GM19239 (cell line): ENCODE measurements at places on chromosomes 2 and 18.

GRCh38 chr2:44833171-44834069 is 108.1 kb upstream of the SIX3 start:
- no peak for DNase-seq

DNA sequence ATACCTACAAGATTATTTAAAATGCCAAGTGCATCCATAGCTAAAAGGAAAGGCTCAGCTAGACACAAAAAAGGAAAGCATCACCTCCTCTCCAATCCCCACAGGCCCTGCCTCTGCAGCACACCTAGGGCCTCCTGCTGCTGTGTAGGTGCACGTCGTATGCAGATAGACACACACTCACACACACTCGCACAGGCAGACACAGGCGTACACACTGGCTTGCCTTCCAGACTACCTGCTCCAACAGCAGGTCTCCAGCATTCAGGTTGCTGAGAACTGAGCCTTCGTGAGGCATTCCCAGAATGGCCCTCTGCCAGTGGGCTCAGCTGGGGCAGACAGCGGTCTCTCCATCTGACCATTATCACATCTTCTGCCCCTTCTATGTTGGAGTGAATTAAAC is 35.3 kb upstream of the FRZB start:
- no peak for DNase-seq

- no peak for DNase-seq
These were observed 575 bp downstream of the TMEM150A start for GRCh38 chr2:85601771-85602475.

DNA sequence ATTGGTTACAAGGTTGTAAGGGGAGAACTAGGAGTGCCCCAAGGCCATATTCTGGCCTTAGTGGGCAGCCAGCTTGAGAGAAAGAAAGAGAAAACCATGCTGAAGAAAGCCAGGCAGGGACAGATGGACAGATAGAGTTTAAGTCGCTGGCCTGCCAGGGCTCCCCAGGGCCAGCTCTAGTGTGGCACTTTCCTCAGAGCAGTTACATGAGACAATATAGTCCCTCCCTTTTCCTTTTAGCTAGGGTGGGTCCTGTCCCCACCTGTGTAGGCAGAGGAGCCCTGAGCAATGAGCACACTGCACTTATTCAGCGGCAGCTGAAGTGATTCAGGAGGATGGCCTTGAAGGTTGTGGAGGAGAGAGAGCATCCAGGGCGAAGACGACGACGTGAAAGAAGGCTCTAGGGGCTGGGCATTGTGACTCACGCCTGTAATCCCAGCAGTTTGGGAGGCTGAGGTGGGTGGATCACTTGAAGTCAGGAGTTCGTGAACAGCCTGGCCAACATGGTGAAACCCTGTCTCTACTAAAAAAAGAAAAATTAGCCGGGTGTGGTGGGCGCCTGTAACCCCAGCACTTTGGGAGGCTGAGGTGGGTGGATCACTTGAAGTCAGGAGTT is 152.0 kb upstream of the SLC1A4 start:
- no peak for DNase-seq

DNA sequence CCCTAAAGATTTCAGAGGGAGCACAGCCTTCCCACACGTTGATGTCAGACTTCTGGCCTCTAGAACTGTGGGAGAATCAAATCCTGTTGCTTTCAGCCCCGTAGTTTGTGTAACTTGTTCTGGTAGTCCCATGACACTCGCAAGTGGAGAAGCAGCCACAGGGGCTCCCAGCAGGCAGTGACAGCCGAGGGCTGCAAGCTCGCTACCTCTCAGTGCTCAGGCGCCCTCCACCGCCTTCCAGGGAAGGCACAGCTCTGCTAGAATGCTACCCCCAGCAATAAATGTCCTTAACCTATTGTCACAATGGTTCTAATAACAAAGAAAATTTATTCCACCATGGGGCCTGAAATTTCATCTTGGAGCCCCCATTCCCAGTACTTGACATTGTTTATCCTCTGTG is 143.1 kb upstream of the ZNF236 start:
- no peak for DNase-seq

- no peak for DNase-seq
These were observed 49.3 kb downstream of the CD8B2 start for GRCh38 chr2:106536490-106536889.

DNA sequence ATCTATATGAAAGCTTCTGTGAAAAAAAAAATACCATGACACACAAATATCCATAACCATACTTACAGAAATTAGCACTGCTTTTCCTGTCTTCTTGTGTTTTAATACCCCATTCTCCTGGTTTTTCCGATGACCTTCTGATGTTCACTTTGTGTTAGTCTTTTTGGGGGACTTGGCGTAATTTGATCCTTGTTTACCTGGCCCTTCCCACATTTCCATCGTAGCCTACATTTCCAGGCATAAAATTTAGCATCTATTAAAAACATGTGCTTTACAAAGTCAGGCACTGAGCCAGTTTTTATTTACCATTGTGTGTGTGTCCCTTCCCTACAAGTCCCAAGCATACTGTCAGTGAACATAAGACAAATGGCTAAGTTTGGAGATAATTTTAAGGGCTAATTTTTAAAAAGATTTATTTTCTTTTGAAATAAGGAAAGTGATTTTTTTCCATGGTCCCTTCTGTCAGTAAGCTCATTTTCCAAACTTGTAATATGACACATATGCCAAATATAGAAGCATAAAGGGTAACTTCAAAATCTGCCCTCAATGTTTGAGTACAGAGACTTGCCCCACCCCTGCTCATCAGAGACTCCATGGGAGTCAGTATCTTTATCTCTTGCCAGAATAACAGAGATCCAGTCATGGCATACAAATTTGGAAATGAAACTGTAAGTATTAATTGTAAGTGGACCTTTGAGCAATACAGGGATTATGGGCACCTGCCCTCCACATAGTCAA is 27.3 kb downstream of the SESTD1 start:
- DNase-seq = no peak

GRCh38 chr2:104870100-104870975 is 16.4 kb downstream of the POU3F3 start:
- no peak for DNase-seq

DNA sequence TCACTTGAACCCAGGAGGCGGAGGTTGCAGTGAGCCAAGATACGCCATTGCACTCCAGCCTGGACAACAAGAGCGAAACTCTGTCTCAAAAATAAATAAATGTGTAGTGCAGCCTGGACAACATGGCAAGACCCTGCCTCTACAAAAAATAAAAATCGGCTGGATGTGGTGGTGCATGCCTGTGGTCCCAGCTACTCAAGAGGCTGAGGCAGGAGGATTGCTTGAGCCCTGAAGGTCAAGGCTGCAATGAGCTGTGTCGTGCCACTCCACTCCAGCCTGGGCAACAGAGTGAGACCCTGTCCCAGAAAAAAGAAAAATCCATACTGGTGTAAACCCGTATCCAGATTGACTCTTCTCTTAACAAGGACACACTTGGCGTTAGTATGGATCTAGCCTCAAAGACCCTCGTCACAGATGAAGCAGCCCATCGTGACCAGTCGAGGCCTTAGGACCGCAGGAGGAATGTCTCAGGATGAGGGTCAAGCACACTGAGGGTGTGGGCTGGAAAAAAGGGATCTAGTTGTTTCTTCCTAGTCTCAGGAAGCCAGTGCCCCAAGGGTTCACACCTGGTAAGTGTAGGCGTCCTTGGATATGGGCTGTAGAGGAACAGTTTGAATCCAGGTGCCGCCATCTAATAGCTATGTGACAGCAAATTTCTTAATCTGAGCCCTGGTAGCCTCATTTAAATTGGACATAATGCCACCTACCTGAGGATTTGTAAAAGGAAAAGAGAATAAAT is 4.0 kb upstream of the GPBAR1 start:
- no peak for DNase-seq
